ENCODE measurements at places on chromosomes 12 and 14. TPM values are rescaled to one million over a fixed set of nuclear protein-coding genes. Genes with fewer than 3 reads are reported as not detected.

Gene SOAT2
- not detected for total RNA-seq

Gene POTEM
- total RNA-seq, result 0.10 TPM

GRCh38 chr14:24036169-24036962 lies 15.4 kb upstream of the CARMIL3 start:
- peak; percentile 78 for DNase-seq

- DNase-seq, result peak; percentile 47
These were observed 82.4 kb downstream of the PPM1A start for GRCh38 chr14:60331201-60332045.

DNA sequence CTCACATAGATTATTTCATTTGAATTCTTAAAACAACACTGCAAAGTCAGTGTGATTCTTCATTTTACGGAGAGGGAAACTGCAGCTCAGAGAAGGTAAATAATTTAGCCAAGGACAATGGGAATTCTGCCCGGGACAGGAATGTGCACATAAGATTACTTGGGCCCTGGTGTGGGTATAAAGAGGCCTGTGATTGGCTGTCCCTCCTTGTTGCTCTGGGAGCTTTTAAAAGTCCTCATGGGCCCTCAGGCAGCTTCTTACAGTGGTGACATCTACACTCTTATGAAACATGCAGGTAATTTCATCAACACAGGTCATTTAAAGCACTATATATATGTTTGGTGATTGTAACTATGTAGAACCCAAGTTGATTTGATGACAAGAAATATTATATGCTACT lies 100.3 kb downstream of the ESR2 start:
- no peak for DNase-seq

DNA sequence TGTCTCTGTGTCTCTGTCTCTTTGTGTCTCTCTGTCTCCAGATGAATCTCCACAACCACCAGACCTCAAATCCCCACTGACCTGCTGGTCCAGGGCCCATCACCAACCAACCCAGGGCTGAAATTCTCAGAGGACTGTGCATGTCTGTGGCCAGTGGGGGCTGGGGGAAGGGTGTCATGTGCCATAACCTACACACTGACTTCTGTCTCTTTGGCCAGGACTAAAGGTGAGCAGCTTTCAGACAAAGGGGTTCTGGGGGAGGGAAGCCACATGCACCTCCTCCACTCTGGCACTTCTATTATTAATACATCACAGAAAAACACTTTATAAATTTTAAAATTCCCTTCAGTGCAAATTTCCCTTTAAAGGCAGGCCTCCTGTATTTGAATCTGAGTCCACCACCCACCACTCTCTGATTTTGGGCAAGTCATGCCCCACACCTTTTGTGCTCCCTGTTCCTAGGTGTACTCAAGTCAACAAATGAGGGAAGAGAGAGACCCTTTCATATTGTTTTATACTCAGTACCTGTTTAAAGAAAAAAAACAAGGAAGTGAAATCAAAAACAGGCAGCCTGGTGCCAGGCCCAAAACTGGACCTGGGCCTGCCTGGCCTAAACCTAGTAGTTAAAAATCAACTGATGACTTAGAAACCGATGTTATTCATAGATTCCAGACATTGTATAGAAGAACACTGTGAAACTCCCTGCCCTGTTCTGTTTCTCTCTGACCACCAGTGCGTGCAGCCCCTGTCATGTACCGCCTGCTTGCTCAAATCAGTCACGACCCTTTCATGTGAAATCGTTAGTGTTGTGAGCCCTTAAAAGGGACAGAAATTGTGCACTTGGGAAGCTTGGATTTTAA lies 80.2 kb downstream of the TUNAR start:
- no peak for DNase-seq

DNA sequence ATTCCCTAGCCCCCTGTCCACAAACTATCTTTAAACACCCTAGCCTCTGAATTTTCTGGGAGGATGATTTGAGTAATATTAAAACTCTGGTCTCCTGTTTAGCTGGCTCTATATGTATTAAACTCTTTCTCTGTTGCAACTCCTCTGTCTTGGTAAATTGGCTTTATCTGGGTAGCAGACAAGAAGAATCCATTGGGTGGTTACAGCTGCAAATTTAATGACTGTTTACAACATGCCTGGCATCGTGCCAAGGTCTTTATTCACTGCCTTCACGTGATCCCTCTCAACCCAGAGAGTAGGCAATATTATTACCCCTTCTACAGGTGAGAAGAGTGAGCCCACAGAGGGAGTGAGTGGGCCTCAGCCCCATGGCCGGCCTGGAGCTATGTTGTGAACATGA lies 77.8 kb upstream of the MYL2 start:
- no peak for DNase-seq

DNA sequence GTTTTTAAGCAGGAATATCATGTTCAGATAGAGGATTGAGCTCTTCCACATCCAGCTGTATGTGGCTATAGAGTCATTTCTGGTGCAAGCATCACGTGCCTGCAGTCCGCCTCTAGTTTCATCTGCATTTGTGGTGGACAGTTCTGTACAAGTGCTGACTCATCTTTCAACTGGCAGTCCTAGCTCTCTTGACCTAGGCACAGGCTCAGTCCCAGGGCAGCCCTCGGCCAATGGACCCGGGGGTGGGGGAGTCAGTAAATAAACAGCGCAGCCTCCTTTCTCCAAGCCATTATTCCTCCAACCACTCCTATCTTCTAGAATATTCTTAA lies 41.8 kb upstream of the FRMD6 start:
- DNase-seq, result peak; percentile 90

GRCh38 chr14:54257424-54257823 lies 139.4 kb upstream of the CDKN3 start:
- no peak for DNase-seq

Gene INTS13
- total RNA-seq, result 49.8 TPM

GRCh38 chr12:93370947-93371346 lies 6.8 kb upstream of the NUDT4 start:
- no peak for DNase-seq

Gene NTF3
- total RNA-seq, result not detected
